ENCODE measurements at places on chromosomes 16 and 17.

- DNase-seq: no peak
Observed at GRCh38 chr16:87445486-87445885, 47.3 kb downstream of the ZCCHC14 start.

DNA sequence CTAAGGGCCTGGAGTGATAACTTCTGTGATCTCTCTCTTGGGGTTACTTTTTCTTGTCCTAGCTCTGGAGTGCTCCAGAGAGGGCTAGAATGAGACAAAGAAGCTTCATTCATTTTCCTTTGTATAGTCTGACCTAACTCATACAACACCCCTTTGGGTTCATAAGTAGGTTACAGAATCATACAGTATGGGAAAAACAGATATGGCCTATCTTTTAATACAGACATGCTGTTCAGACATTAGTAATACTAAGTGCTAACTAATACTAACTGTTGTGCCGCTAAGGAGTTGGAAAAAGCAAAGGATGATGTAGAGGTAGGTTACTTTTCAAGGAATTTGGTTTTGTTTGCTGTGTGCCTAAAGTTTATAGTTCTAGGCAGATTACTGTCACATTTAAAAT, 84.7 kb downstream of the NLK start:
- DNase-seq: no peak

GRCh38 chr17:45121055-45121454, 11.3 kb downstream of the PLCD3 start:
- no peak for DNase-seq

DNA sequence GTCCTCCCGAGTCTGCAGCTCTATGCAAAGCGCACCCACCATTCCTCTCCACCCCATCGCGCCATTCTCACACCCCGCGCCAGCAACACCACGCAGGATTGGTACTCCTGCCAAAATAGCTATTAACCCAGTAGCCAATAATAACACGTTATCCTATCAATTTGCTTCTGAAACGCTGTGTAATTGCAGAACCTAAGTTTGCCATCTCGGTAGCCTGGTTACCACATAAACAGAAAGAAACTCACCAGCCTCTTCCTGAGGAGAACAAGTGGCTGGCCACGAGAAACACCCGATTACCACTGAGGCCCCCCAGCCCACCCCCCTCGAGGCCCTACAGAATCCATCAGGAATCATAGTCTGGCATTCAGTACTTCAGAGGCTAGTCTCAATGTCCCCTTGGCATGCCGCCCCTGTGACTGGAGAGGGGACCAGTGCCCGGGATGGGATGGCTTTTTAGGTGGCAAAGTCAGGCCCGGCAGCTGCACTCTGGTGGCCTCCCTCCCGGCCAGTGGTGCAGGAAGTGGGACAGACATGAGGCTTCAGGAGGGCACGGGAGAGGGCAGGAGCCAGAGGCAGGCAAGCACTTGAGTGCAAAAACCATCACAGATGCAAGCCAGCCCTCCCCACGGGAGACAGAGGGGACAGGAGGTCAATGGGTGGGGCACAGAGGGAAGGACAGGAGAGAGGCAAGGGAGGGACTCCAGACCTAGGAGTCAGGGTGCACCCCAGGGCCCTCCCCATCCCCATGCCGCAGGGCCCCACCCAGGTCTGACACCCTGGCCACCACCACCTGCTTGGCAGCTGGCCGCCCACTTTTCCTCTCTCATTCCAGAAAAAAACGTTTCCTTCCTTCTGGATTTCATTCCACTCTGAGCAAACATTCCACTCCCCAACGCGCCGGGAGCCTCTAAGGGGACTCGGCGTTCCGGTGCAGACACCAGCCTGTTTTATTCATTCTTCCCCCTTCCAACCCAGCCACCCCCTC, 192.5 kb downstream of the ZNF423 start:
- no peak for DNase-seq

DNA sequence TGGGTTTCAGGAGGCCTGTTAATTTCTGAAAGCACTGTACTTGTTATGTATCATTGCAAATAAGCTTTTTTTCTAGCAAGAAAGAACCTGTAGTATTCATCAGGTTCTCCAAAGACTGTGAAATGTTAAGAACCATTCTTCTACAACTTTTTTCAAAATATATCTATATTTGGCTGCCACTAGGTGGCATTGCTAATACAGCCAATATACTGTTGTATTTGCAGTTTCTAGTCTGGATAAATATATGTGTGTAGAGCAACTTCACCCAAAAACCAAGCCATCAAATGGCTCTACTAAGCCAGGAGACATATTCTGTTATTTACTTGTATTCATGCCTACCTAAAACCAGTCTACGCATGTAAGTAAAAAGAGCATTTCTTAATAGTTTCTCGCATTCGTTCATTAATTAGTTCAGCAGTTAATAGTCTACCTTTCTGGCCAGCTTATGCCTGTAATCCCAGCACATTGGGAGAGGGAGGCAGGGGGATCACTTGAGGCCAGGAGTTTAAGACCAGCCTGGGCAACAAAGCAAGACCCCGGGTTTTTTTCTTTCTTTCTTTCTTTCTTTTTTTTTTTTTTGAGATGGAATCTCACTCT, 39.5 kb downstream of the VMP1 start:
- DNase-seq: peak; percentile 0

DNA sequence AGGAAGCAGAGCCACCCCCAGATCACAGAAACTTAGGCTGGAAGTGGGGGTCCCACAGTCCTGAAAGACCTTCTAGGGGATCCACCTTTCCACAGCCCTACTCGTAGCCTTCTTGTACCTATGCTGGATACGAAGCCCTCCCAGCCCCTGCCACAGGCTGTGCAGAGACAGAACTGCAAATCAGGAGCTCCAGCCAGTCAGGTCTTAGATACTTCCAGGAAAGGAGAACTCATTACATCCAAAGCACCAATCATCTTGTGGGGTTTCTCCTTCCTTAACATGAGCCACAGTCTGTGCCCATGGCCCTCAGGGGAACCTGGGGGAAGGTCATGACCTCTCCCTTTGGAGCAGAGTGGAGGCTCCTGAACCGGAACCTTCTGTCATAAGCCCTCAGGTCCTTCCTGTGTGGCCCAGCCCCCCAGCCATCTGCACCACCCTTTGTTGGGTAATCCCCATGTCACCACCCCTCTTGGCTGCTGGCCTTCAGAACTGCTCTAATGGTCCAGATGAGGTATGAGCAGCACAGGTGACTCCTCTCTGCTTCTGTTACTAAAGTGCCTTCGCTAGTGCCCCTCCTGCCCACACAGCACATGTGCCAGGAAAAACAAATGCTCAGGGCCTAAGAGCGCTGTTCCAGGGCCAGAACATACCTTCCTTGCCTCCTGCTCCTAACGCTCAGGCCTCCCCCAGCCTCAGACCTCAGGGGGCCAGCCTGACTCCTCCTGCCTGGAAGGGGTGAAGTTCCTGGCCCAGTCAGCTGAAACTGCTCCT, 14.6 kb downstream of the SRCIN1 start:
- no peak for DNase-seq

DNA sequence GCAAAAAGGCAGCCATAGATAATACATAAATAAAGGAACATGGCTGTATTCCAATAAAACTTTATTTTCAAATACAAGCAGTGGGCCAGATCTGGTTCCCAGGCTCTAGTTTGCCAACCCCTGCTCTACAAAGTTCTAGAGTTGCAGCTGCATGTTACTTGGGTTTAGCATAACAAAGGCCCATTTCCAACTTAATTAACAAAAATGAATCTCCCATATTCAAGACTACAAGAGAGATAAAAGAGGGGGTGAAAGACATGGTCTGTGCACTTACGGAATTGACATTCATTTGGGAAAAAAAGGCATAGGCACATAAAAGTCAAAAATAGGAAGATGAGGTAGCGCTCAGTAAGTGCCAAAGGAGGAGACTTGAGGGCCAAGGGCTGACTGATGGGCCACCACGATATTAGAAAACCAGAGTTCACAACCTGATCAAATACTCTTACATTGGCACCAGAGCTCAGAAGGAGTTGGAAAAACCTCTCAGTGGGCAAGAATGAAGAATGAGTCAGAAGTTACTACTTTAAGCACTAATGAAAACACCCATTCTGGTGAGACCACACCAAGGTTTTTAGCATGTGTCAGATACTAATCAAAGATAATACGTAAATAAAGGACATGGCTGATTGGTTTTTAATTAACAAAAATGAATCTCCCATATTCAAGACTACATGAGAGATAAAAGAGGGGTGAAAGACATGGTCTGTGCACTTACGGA, 164.0 kb downstream of the VPS53 start:
- DNase-seq: no peak

- no peak for DNase-seq
Observed at GRCh38 chr16:83513008-83513755, 294.6 kb upstream of the HSBP1 start.

- no peak for DNase-seq
Observed at GRCh38 chr16:85860413-85861094, 38.4 kb upstream of the IRF8 start.

DNA sequence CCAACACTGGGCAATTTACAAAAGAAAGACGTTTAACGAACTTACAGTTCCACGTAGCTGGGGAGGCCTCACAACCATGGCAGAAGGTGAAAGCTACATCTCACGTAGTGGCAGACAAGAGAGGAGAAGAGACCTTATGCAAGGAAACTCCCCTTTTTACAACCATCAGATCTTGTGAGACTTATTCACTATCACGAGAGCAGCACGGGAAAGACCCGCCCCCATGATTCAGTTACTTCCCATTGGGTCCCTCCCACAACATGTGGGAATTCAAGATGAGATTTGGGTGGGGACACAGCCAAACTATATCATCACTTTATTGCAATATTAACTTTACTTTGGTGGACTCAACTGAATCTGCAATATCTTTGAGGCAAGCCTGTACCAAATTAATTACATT, 11.9 kb upstream of the ENGASE start:
- DNase-seq: no peak

DNA sequence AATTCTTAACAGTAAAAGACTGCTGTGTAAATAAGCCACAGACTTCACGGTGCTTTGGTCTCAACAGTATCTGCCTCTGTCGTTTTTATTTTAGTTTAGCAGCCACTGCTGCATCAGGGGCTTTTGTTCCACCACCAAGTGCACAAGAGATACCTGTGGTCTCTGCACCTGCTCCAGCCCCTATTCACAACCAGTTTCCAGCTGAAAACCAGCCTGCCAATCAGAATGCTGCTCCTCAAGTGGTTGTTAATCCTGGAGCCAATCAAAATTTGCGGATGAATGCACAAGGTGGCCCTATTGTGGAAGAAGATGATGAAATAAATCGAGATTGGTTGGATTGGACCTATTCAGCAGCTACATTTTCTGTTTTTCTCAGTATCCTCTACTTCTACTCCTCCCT, 7.9 kb downstream of the HERPUD1 start:
- peak; percentile 81 for DNase-seq

GRCh38 chr17:38892620-38893019, 22.8 kb downstream of the LASP1 start:
- no peak for DNase-seq

DNA sequence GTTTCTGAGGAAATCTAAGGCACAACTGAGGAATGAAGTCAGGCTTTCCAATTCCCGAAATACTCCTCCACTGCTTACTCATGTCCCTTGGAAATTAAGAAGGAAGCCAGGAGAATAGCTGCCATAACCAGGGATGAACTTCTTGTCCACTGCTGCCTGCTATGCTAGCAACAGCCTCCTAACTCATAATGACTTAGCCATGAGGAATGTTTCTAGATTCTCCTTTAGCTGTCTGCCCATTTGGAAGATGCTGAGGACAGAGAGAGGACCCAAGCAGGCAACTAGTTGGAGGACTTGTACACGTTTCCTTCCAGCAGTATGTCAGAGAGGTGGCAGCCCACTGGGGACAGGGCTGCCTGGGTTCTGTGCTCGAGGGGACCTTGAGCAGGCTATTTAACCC, 939 bp upstream of the CCL2 start:
- DNase-seq: peak; percentile 47

DNA sequence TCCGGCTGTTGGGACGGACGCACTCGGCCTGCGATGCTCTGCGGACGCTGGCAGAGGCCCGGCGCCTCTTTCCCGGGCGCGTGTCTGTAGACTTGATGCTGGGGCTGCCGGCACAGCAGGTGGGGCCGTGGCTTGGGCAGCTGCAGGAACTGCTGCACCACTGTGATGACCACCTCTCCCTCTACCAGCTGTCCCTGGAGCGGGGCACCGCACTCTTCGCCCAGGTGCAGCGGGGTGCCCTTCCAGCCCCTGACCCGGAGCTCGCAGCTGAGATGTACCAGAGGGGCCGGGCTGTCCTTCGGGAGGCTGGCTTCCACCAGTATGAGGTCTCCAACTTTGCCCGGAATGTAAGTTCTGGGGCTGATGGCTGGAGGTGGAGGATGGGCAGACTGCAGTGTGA, 3.5 kb downstream of the RSAD1 start:
- DNase-seq: no peak

GRCh38 chr16:20344611-20345010, 7.9 kb downstream of the UMOD start:
- no peak for DNase-seq

DNA sequence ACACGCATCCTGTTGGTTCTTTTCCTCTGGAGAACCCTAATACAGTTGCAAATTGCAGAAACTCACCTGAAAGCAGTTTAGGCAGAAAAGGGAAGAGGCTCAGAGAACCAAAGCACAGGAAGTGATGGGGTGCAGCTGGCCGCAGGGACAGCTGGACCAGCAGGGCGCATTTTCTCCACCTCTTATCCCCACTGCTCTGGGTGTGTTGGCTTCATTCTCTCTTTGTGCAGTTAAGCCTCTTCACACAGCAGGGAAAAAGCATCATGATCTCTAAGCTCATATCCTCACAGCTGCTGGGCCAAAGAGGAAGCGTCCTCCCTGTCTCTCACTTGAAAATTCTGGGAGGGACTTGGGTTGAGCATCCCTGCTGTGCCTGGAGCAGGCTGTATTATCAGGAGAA, 20.0 kb upstream of the LRRC75A start:
- DNase-seq: no peak

Measured in DMS79 treated with DMSO at 0.1 percent for 48 hours (cell line).